ENCODE measurements at places on chromosomes 1 and 21.

DNA sequence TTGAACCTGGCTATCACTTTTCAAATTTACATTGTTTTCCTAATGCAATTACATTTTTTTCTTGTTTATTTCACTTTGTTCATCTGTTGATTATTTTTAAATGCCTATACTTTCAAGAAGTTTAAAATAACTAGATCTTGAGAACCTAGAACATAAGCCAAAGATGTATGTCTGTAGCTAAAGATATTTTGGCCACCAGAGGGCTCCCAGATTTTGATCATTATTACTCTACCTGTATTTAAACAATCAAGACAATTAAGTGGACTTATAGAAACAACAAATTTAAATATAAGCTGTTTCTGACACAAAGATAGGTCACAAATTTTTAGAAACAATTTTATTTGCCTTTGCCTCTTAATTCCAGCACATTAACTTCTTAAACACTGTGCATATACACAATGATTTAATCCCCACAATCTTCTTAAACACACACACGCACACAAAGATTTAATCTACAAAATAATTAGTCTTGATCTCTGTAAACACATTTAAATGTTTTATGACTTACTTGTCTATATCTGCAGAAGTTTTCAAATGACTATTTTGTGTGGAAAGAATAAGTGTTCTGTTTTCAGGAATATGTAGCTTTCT, 380.0 kb downstream of the DSCAM start:
- no peak for DNase-seq

GRCh38 chr1:167472752-167473521, 45.4 kb downstream of the CD247 start:
- no peak for DNase-seq

GRCh38 chr1:54007613-54008012, 10.4 kb downstream of the LDLRAD1 start:
- no peak for DNase-seq

DNA sequence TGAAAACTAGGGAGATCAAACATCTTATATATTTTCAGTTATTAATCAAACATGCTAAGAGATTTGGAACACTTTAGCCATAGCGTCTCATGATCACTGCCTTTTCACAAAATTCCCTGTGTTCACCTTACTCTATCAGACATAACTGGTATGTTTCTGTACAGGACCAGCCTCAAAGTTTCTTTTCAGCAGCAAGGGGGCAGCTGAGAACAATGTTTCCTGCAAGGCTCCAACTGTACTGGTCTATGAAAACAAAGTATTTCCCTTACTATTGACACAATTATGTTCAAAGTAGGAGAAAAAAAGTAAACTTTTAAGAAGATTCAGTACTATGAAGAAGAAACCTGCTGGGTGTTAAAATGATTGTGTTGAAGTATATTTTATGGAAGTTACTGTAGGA, 98.5 kb downstream of the ATF6 start:
- no peak for DNase-seq

- no peak for DNase-seq
These were observed 130.6 kb downstream of the URB2 start for GRCh38 chr1:229756666-229757065.

DNA sequence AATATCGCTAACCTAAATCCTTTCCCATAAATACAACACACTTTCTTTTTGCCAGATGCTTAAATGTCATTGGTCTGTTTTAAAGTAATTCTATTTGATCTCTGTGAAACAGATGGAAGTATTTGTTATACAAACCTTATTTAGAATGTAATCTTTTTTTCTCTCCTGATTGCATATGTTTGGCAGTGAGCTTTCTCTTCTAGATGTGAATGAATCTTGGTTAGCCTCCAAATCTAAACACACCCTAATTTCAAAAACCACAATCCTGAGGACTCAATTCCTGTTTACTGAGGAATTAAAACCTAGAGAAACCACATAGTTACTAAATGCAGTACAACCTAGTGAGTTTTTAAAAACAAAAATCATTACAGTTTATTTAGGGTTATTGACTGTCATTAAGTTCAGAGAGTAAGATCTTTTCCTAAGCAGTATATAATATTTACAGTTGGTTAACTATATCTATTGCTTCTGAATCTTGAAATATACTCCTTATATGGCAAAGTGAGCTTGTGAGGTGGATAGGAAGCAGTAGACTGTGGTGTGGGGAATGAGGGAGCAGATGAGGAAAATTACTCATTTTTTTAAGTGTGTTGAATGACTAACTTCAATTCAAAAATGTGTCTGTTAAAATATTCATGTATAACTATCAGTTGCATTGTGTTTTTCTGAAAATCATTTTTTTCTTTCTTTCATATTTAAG, 218.7 kb downstream of the FMN2 start:
- no peak for DNase-seq

- DNase-seq, result no peak
These were observed 79.5 kb upstream of the CSF3R start for GRCh38 chr1:36562181-36562685.

- DNase-seq, result no peak
These were observed 36.1 kb upstream of the PDE4B start for GRCh38 chr1:65756616-65757015.

DNA sequence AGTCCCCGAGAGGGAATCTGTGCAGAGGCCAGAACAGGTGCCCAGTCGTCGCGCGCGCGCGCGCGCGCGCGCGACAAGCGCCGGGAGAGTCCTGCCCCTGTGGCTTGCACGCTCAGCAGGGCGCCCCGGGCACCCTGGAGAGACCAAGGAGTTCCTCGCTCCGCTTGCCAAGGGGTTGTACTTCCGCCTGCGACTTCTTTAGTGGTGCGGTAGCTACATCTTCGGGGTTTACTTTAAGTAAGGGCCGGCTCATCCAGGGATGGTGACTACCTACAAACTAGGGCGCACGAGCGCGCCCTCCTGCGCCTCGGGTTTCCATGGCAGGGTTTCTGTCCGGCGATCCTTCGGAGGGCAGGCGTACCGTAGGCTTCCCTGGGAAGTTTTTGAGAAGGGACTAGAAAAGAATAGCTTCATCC, 1.4 kb downstream of the LHX4 start:
- no peak for DNase-seq

- no peak for DNase-seq
These were observed 21.1 kb downstream of the LMOD1 start for GRCh38 chr1:201925301-201925567.

- no peak for DNase-seq
These were observed 633.7 kb upstream of the USP24 start for GRCh38 chr1:55848906-55849305.

GRCh38 chr1:47572731-47573430, 135.0 kb downstream of the FOXD2 start:
- no peak for DNase-seq

DNA sequence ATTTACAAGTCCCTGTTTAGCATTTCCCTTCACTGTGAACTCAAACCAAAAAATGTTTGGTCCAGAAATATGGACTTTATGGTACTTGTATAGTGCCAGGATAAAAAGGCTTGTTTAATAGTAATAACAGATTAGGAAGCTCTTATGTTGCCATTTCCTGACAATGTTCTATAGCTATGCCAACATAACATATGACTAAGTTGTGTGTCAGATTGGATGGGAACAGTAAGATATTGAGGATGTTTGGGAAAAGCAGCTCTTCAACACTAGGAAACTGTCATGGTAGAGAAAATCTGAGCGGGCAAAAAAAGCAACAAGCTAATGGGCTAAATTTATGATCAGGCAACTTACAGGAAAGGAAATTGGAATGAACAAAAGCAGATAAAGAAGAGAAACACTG, 287.1 kb upstream of the ADGRL4 start:
- DNase-seq, result no peak

DNA sequence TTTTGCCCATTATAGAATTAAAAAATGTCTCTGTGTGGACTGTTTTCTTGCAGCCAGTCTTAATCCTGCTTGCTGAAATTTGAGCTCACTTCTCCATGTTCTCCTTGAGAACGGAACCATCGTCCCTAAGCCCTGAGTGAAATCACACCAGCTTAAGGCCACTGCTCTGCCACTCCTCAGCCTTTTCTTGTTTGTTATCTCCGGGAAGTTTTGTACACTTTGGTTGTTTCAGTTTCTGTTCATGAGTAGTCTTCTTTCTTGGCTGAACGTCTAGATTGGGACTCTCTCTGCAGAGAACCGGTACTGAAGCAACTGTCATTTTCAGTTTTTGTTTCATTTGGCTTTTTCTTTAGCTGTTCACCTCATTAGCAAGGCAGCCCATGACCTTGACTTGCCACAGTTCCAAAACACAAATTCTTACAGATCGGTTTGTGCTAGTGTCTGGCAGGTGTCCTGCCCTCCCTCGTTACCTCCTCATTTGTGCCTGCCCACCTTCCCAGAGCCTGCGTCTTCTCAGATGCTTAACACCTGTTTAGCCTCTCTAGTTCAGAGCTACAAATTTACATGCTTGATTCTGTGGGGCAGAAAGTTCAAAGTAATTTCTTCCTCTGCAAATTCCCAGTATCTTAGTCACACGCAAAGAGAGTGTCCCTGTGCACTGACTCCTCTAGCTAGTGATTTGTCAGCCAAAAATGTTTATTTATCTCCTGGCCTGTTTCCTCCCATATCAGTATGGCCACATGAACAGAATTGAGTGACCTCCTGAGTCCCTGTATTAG, 12.4 kb downstream of the PSEN2 start:
- DNase-seq, result no peak

DNA sequence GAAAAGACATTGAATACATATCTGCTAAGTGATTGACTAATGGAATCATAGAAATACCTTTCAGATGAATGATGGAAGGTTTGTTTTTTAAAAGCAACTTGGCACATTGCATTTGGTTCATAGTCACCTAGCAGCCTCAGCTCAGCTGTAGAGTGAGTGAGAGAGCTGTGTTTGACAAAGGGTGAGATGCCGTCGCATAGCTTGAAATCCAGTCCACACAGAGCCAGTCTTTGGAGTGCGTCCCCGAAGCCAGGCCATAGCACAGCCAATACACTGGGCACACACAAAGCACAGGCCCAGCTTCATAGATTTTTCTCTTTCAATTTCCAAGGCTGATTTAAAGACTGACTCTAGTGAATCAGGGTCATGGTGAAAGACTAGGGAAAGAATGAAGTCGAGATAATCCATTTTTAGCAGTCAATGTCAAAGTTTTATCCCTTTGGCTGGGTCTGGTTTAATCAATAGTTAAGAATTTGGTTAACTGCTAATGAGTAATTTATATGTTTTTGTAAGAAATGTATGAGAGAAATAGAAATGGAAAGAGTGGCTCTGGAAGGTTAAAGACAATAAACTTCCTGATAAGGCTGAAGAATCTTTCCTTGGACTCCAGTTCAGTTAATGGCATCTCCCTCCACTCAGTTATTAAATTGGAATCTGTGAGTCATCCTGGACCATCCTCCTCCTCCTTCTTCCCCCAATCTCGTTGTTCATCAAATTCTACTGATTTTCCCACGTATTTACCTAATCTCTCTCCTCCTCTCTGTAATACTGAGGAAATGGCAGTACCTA, 101.2 kb upstream of the IRF2BP2 start:
- DNase-seq, result no peak

DNA sequence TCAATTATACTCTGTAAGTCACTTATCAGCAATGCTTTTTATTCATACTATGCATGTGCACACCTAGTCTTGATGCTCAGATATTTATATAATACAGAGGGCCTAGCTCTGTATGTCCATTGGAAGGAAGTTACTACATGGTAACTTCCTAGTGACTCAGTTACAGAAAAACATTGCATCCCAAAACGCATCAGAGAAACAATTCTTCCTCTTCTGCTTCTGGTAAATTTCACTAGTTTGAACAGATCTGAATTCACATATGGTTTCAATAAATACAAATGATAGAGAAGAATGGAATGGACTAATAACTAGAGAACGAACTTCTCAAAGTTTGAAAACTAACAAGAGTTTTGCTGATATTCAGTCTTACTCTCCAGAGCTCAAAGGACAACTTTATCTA, 811.3 kb upstream of the ADGRL2 start:
- DNase-seq, result no peak

DNA sequence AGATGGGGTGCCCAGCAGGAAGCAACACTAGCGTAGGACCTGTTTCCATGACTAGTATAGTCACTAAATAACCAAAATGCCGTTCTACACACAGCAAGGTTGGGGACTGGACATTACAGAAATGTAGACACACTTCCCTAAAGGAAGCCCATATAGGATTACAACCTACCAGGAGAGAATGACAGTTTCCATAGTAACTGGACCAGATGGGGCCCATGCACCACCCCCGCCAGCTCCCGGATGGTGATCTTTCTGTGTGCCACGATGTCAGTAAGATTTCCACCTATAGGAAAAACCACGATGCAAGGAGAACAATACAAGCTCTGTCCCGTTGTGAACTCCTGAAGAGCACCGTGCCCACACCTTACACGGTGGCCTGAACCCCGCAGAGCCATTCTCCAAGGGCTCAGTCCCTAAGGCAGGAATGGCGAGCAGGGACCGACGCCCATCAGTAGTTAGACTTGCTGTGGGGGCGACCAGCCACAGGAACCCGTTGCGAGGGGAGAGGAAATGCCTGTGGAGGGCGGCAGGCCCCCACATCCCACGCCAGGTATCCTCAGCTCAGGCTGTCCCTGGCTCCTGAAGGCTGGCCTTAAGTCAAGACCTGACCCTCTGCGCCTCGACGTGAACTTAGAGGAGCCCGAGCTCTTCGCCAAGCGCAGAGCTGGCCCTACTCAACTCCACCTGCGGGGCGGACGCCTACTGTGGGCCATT, 13.6 kb upstream of the CEP85 start:
- no peak for DNase-seq

GRCh38 chr1:151001602-151002001, 5.1 kb downstream of the MINDY1 start:
- no peak for DNase-seq

DNA sequence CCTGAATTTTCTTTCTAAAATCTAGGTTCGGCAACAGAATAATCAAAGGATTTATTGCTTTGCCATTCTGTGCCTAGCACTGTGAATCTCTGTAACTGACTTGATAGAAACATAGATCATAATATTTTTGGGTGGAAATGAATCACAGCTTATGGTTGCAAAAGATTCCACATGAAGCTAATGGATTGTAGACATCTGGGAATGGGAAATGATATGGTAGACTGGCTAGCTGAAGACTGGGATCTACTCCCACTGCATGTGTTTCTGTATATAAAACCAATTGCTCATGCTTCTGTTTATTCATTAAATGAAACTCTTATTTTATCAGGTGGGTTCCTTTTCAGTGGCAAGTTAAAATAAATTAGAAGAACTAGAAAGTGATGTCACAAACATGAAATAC, 395.6 kb downstream of the ST6GALNAC3 start:
- DNase-seq, result no peak

All from effector CD8-positive, alpha-beta T cell (primary cell).